GM23338 (cell line): ENCODE measurements at places on chromosomes 12 and 14.

DNA sequence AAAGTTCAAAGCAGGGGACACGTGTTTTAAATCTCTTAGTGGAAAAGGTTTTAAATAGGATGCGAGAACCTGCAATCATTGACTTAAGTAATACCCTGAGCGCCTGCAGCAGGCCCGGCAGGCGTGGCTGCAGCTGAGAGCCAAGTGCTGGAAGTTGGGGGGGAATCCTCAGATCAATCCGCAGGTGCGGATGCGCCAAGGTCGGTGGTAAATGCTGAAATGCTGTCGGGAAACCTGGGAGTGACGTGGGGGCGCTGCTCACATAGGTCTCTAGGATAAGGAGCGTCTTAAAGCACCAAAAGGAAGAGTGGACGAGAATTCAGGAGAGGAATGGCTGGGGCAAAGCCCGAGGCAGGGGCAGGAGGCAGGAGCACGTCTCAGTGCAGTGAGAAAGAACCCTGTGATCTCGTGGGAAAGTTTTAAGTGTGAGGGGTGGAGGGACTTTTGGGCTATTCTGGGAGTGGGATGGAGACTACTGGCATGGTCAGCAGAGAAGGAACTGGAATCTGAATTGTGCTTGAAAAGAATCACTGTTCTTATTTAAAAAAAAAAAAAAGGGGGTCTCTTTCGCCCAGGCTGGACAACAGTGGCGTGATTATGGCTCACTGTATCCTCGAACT, 883 bp upstream of the CDCA4 start:
- peak; percentile 75 for DNase-seq

DNA sequence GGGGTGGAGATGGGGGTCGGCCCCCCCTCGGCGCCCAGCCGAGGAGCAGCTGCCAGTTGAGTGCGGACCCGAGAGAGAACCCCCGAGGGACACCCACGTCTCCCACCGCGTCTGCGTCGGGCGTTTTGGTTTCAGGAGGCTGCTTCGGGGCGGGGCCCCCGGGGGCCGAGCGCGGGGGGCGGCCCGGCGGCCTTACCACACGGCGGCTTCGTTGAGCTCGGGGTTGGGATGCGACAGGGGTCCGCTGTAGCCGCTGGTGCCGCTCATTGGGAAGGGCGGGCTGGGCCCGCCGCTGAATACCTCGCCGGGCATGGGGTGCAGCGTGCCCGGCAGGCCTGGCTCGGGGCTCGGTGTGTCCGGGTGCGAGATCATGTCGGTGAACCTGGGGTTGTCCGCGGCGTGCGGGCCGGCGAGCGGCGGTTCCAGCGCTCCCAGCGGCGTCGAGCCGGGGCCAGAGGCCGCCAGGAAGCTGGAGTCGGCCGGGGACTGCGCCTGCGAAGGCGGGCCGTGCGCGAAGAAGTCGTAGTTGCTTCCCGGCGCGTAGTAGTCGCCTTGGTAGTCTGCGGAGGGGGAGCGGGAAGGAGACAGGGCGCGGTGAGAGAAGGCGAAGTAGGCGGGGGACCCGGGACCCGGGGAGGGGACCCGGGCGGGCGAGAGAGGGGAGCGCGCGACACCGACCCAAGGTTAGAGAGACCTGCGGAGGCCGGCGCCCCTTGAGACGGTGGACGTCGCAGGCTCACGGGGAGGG, 8.5 kb downstream of the LHX5 start:
- DNase-seq: peak; percentile 70

- no peak for DNase-seq
These were observed 12.3 kb downstream of the NR1H4 start for GRCh38 chr12:100485983-100486382.

DNA sequence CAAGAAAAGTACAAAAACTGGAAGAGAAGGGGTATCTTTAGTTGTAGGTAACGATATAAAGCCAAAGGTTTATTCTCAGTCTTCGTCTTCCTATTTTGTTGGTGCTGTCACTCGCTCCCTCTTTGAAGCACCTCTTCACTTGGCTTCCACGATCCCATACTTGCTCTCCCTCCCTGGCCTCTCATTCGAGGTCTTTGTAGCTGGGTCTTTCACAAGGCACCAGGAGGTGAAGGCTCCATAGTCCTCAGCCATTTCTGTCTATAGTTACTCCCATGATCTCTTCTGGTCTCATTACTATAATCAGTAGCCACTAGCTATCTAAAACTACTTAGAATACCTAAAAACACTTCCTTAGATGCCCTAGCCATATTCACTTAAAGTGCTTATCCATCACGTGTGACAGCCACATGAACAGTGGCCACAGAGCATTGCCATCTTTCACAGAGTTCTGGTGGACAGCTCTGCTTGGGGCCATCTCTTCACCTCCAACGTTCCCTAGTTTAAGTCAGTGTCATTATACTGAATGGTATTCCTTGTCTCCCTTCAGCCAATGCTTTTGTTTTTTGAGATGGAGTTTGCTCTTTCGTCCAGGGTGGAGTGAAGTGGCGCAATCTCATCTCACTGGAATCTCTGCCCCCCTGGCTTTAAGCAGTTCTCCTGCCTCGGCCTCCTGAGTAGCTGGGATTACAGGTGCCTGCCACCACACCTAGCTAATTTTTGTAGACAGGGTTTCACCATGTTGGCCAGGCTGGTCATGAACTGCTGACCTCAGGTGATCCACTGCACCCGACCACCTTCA, 57.1 kb downstream of the ATP2A2 start:
- no peak for DNase-seq

DNA sequence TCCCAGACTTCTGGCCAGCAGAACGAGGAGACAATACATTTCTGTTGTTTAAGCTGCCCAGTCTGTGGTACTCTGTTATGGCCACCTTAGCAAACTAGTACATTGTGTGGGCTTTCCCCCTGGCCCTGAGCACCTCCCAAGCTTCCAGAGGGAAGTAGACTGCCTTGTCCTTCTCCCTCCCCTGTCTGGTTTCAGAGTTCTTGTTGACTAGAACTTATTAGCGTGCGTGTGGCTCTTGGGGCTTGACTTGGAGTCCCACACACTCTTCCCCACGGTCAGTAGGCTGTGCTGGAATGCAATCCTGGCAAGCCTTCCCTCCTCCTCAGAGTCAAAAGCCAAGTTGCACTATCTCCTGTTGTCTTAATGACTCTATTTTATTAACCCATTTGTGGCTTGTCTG, 27.7 kb downstream of the FBLN5 start:
- no peak for DNase-seq

DNA sequence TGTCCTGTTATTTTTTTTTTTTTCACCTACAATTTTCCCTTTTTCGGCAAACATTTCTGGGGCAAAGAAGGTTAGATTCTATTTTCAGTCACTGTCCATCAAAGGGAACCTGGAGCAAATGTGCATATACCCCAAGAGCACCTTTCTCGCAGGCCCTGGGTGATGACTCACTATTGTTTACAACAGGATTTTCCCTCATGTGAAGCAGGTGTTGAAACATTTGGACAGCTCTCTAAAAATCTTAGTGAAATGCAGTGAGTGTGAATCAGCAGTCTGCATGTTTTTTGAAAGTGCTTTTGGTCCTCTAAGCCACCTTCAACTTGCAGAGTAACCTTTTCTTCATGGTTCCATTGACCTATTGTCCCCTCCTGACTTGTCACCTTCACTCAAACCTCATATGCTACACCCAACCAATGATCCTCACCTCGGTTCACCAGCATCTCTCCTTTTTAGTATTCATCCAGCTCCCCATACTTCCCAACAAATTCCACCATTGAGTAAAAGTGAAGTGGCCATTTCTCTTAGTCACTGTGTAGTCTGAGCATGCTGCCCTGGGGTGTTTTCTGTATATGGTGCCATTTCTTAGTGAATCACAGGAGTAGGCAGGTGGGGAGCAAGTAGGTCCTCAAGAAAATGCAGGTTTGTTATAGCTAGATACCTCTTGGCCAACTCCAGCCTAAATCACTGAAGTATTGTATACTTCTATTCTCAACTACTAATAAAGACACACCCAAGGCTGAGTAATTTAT, 260.2 kb downstream of the BMP4 start:
- no peak for DNase-seq
